ENCODE measurements at places on chromosomes 12 and 14. TPM values are rescaled to one million over a fixed set of nuclear protein-coding genes. Genes with fewer than 3 reads are reported as not detected.

- no peak overlapping the region for H3K4me3 ChIP-seq
- DNase-seq = no peak
- H3K27me3 ChIP-seq = no peaks in the 10 kb centered on the region
These were observed 14.2 kb upstream of the RIOX1 start for GRCh38 chr14:73476451-73476931.

The RERGL gene
- total RNA-seq = 0.51 TPM

The TCL1B gene
- not detected for total RNA-seq

- no peaks in the 10 kb centered on the region for H3K4me1 ChIP-seq
- H3K4me3 ChIP-seq = no peak overlapping the region
- 0 out of 2 replicates have a peak, but pooled peaks cover 4% of the 10 kb centered on the region for H3K27me3 ChIP-seq
- no peaks in the 10 kb centered on the region for H3K36me3 ChIP-seq
- no peak for DNase-seq
These were observed 118.6 kb upstream of the CCDC175 start for GRCh38 chr14:59695198-59695597.

The RNASE2 gene
- total RNA-seq = not detected

- no peak overlapping the region for H3K4me3 ChIP-seq
- no peak for DNase-seq
- H3K27ac ChIP-seq = no peak overlapping the region
- H3K27me3 ChIP-seq = no peaks in the 10 kb centered on the region
- H3K36me3 ChIP-seq = no peaks in the 10 kb centered on the region
These were observed 79.0 kb downstream of the DCAF5 start for GRCh38 chr14:69073915-69074314.

The LRP1-AS gene
- not detected for total RNA-seq

DNA sequence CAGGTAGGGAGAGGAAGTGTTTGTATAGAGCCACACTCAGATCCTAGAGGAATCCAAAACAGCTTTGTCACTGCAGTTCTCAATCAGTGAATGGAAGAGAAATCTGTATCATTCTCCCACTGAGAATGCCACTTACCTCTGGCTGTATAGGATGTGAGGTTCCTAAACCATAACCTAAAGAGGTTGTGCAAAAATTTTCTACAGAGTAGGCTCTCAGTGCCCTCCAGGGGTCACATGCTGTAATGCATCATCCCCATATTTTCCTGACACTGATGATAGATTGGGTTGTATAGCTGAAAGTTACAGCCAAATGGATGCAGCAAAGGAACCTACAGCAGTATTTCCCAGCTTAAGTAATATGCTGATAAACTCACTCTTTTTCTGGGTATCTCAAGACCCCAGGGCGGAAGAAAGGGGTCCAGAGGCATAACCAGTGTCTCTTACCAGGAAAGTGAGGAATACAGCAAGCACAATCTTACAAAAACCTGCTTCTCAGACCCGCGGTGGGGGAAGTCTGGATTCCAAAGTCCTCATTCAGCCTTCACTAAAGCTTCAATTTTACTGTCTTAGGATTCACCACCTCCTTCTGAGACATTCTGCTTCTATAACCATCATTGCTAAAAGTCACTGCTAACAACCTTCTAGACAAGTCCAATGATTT lies 3.8 kb downstream of the BCDIN3D start:
- no peak overlapping the region for H3K27ac ChIP-seq
- no peaks in the 10 kb centered on the region for H3K36me3 ChIP-seq
- H3K4me3 ChIP-seq = no peak overlapping the region
- peak; percentile 66 for DNase-seq

- H3K27me3 ChIP-seq = no peaks in the 10 kb centered on the region
- H3K36me3 ChIP-seq = no peaks in the 10 kb centered on the region
- peaks cover 55% of the 10 kb centered on the region for H3K4me1 ChIP-seq
- no peak overlapping the region for H3K4me3 ChIP-seq
These were observed 196.5 kb upstream of the AMIGO2 start for GRCh38 chr12:47276253-47276620.

DNA sequence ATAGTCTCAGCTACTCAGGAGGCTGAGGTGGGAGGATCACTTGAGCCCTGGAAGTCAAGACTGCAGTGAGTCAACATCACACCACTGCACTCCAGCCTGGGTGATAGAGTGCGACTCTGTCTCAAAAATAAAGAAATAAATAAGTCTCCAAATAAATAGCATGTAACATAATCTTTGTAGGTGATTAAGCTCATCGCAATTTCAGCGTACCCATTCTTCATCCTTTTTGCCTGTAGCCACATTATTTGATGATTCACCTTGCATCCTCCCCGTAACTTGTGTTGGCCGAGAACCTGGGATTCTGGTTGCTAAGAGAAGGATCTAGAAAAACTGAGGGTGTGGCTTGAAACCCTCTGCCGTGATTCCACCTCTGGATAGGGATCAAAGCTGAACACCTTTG lies 115.1 kb downstream of the GALC start:
- H3K36me3 ChIP-seq = no peaks in the 10 kb centered on the region
- peaks cover 22% of the 10 kb centered on the region for H3K4me1 ChIP-seq
- no peak overlapping the region for H3K4me3 ChIP-seq
- peak; percentile 40 for DNase-seq

DNA sequence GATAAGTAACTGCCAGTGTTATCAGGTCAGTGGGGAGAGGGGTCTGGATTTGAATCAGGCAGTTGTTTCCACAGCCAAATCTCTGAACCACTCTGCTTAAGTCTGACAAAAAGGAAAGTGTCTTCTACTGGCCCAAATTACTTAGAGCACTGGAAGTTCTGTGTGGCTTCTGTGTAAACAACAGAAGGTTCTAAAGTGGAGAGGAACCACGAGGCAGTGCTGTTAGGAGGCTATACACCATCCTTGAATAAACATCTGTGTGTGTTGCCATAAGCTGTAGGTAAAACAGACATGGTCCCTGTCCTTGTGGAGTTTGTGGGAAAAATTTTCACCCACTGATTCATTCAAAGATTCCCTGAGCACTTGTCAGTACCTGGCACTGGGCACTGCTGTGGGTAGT lies 50.0 kb downstream of the GALNT4 start:
- H3K36me3 ChIP-seq = no peaks in the 10 kb centered on the region
- no peak overlapping the region for H3K4me3 ChIP-seq
- no peak overlapping the region for H3K27ac ChIP-seq
- no peaks in the 10 kb centered on the region for H3K27me3 ChIP-seq
- H3K4me1 ChIP-seq = peaks cover 41% of the 10 kb centered on the region
- DNase-seq = no peak

GRCh38 chr14:24535737-24536136 lies 27.7 kb upstream of the CMA1 start:
- DNase-seq = no peak
- H3K27ac ChIP-seq = no peak overlapping the region
- no peaks in the 10 kb centered on the region for H3K27me3 ChIP-seq
- H3K4me1 ChIP-seq = no peaks in the 10 kb centered on the region
- no peaks in the 10 kb centered on the region for H3K36me3 ChIP-seq

The HOXC12 gene
- total RNA-seq = not detected

- no peaks in the 10 kb centered on the region for H3K4me1 ChIP-seq
- H3K4me3 ChIP-seq = no peak overlapping the region
- no peaks in the 10 kb centered on the region for H3K27me3 ChIP-seq
- H3K36me3 ChIP-seq = no peaks in the 10 kb centered on the region
- peak; percentile 28 for DNase-seq
- no peak overlapping the region for H3K27ac ChIP-seq
These were observed 400.8 kb downstream of the GXYLT1 start for GRCh38 chr12:41743835-41744234.

The CLEC4C gene
- not detected for total RNA-seq

DNA sequence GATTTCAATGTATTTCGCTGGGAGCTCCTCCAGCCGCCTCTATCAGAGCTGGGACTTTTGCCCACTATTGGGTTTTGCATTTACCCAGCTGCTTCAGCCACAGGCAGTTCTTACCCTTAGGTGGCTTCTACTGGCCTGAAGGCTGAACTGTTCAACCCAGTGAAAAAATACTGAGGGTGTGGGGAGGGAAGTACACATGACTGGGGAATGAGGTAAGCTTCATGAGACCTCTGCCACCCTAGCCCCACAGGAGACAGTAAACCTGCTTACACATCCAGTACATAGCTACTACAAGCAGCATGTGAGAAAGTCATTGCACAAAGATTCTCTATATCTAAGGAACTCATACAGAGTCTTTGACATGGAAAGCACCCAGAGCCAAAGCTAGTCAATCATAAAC lies 411.1 kb downstream of the SYT1 start:
- no peaks in the 10 kb centered on the region for H3K27me3 ChIP-seq
- no peaks in the 10 kb centered on the region for H3K36me3 ChIP-seq
- H3K4me3 ChIP-seq = no peak overlapping the region
- DNase-seq = no peak
- H3K27ac ChIP-seq = no peak overlapping the region

The NID2 gene
- total RNA-seq = 66.6 TPM

DNA sequence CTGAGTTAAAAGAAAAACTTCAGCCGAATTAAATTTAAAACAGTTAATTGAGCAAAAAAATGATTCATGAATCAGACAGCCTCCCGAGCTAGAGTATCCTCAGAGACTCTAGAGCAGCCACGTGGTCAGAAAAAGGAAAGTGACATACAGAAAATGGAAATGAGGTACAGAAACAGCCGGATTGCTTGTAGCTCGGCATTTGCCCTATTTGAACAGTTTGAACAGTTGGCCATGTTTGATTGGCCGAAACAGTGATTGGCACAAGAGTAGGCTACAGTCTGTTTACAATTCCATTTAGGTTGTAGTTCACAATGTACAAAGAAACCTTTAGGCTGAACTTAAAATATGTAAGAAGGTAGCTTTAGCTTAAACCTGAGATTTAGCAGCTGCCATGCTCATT lies 12.9 kb upstream of the OXA1L start:
- no peaks in the 10 kb centered on the region for H3K4me1 ChIP-seq
- no peak overlapping the region for H3K4me3 ChIP-seq
- no peak for DNase-seq
- no peak overlapping the region for H3K27ac ChIP-seq
- peaks cover 10% of the 10 kb centered on the region for H3K27me3 ChIP-seq

DNA sequence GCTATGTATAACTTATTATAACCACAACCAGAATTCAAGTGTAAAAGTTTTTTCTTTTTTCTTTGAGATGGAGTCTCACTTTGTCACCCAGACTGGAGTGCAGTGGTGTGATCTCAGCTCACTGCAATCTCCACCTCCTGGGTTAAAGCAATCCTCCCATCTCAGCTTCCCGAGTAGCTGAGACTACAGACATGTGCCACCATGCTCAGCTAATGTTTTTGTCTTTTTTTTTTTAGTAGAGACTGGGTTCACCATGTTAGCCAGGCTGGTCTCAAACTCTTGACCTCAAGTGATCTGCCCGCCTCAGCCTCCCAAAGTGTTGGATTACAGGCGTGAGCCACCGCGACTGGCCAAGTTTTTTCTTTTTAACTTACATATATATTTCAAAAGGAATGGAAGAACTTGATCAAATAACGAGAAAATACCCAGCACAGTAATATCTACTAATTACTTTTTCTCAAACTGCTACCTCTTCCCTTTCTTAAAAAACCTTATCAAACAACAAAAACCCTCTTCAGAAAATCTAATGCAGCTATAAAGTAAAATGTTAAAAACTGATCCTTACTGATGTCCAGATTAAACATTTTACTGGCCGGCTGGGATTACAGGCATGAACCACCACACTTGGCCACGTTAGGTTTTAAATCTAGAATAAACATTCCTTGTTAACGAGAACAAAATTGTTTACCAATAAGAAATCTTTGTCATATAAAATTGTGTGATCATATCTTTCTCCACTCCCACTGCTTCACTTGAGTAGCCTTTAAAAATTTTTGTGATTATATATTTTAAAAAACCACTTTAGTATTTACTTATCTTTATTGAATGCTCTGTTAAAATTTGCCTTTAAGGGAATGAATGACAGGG lies 41.3 kb upstream of the WDR89 start:
- no peaks in the 10 kb centered on the region for H3K36me3 ChIP-seq
- no peak overlapping the region for H3K27ac ChIP-seq
- H3K4me1 ChIP-seq = 0 out of 2 replicates have a peak, but pooled peaks cover 3% of the 10 kb centered on the region

GRCh38 chr14:101736071-101736470 lies 25.4 kb upstream of the PPP2R5C start:
- H3K4me3 ChIP-seq = no peak overlapping the region
- peaks cover 8% of the 10 kb centered on the region for H3K27me3 ChIP-seq
- no peaks in the 10 kb centered on the region for H3K36me3 ChIP-seq

The RGS6 gene
- not detected for total RNA-seq

DNA sequence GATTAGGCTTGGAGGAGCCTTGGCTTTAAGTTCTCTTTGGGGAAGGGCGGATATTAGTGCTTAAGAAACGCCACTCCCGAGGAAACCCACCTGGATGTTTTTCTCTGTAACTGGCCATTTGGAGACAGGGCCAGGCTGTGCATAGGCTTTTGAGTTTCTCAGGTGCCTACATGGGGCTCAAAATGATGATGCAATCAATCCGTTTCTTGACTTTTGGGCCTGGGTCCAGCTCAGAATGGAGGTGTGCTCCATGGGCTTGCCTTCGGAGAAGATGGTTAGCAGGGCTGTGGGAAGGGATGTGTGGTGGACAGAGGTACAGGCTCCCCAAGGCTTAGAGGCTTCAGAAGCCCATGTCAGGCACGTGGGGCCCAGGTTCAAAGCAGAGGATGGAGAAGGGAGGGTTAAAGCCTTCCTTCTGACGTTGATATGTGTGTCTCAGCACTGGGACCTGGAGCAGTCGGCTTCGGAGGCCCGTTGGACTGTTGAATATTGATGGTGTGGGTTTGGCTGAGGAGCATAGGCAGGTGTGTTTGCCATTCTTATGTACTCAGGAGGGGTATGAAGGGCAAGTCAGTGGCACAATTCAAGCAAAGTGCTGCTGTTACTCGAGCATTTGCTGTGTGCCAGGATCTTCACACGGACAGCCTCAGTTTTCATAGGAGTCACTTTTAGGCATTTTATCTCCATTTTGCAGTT lies 82.8 kb downstream of the SLC25A47 start:
- no peak overlapping the region for H3K4me3 ChIP-seq
- no peaks in the 10 kb centered on the region for H3K36me3 ChIP-seq
- no peak overlapping the region for H3K27ac ChIP-seq
- no peak for DNase-seq
- no peaks in the 10 kb centered on the region for H3K4me1 ChIP-seq
- H3K27me3 ChIP-seq = no peaks in the 10 kb centered on the region

- no peaks in the 10 kb centered on the region for H3K4me1 ChIP-seq
- H3K27me3 ChIP-seq = no peaks in the 10 kb centered on the region
- H3K36me3 ChIP-seq = no peaks in the 10 kb centered on the region
- no peak overlapping the region for H3K4me3 ChIP-seq
- no peak for DNase-seq
These were observed 51.8 kb downstream of the FOXN3 start for GRCh38 chr14:89365061-89365801.

DNA sequence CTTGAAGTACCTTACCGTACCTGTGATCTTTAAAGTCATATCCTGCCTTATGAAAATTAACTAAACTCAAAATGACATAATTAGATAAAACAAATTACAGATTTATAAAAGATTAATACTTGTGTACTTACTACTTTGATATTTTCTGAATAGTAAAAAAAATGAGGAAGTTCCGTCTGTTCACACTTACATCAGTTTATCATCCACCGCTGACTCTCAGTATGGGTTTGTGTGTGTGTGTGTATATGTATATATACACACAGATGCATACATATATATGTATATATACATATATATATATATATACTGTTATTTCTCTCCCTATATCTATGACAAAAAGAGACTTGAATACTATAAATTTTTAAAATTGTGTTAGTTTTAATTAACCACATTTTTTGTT lies 65.0 kb upstream of the MON2 start:
- no peak overlapping the region for H3K4me3 ChIP-seq
- peaks cover 57% of the 10 kb centered on the region for H3K36me3 ChIP-seq
- no peak overlapping the region for H3K27ac ChIP-seq

The SLC22A17 gene
- total RNA-seq = 32.8 TPM

- H3K36me3 ChIP-seq = no peaks in the 10 kb centered on the region
- no peak overlapping the region for H3K4me3 ChIP-seq
- no peaks in the 10 kb centered on the region for H3K4me1 ChIP-seq
- no peak for DNase-seq
- H3K27me3 ChIP-seq = 0 out of 2 replicates have a peak, but pooled peaks cover 7% of the 10 kb centered on the region
- no peak overlapping the region for H3K27ac ChIP-seq
These were observed 66.0 kb downstream of the BMP4 start for GRCh38 chr14:53890611-53891101.

The CDK2 gene
- total RNA-seq = 20.8 TPM
